ENCODE measurements at places on chromosomes 4 and X.

DNA sequence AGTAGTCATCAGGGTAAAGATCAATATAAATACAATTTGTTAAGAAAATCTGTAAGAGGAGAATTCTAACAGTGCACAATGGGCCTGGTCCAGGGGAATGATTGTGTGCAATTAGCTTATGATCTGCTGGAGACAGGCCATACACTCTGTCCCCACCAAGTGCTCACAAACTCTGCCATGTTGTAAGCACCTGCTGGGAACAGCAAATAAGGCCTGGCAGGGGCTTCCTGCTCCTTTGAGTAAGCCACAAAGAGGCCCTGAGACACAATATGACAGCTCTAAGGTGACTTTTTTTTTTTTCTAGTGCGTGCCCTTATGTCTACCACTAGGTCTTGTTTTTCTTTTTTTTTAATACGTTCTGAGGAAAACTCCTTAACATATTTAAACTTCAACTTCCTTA lies 866.3 kb upstream of the PCDH7 start:
- DNase-seq: no peak

DNA sequence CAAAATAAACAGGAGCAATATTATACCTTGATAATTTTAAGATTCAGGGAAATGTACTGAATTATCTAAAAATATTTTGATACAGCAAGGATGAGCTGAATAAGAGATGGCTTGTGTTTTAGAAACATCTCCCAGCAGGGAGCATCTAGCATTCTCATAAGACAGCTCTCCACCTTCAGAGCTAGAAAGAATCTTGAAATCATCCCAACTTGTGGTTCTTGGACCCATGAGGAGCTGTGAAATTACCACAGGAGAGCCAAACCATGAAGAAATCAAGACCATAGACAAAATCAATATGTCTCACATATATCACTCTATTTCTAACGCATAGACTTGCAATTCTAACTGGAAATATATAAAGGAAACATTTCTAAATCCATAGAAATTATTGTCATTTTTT lies 210.6 kb upstream of the DKK2 start:
- DNase-seq: no peak

GRCh38 chr4:69104719-69105275 lies 8.5 kb downstream of the UGT2B7 start:
- no peak for DNase-seq

GRCh38 chrX:77342004-77342403 lies 105.2 kb upstream of the FGF16 start:
- no peak for DNase-seq

GRCh38 chr4:20552004-20552403 lies 148.3 kb upstream of the PACRGL start:
- no peak for DNase-seq

GRCh38 chr4:79886021-79886420 lies 187.0 kb downstream of the ANTXR2 start:
- no peak for DNase-seq

DNA sequence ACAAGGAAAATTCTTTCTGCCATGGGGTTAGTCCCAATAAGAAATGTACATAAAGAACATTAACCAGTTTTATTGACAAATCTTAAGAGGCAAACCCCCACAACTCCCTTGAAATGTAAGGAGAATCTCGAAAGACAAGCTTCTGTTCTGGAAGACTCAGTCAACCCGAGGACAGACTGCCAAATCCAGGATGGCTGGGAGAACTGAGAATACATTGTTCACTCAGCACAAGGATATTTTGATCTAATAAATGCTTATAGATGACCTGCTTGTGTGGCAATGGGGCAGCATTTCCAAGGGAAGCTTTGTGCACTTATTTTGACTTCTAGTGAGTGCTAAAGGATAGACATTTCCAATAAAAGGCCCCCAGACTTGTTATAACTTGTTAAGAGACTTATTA lies 280.4 kb downstream of the DHX15 start:
- no peak for DNase-seq

- no peak for DNase-seq
Measured at GRCh38 chr4:90458576-90458975, 331.4 kb downstream of the CCSER1 start.

- no peak for DNase-seq
Measured at GRCh38 chr4:12852338-12853307, 631.5 kb downstream of the RAB28 start.

DNA sequence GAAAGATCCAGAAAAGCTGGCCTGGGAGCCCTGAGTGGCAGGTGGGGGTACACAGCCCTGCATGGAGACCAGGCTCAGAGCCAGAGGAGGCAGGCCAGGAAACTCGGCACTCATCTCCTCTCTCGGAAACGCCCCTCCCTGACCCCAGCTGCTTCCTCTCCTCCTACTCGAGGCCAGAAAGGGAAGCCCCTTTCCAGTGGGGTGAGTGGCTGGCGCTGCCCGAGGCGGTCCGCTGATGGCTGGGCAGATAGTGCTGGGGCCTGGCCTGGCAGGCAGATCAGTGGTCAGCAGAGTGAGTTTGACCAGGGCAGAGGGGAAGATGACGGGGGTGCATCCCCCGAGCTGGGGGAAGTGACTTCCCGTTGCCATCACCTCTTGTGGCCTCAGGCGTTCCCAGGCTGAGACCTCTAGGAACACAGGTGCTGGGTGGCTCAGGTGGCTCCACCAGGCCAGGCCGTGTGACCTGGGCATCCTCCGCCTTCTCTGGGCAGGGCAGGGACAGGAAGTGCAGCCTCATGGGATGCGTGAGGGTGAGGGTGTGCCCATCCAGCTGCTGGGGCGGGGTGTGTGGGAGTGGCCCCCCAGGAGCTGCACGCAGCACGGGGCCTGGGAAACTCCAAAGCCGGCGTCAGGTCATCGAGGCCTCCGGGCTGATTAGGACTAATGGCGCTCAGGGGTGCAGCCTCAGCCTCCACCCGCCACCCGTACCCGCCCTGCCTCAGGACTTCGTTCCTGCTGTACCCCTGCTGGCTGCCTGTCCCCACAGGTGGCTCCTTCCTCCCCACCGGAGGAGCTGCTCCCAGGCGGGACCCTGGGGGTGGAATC lies 5.7 kb downstream of the SH3BP2 start:
- peak; percentile 46 for DNase-seq

DNA sequence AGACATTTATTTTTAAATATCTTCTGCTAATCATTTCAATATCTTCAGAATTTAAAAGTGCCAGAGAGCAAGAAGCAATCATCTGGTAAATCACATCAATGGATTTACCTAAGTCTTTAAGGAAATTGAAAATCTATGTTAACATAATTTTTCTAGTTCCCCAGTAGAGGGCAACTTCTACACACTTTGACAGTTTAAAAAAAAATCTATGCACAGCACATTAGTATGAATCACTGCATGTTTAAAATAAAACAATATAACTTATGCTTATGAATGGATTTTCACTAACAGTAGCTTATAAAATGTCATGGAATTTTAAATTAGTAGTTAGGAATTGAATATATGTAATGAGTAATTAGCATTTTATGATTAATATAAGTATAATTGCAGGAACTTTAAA lies 126.5 kb downstream of the REELD1 start:
- no peak for DNase-seq

GRCh38 chr4:168651374-168651773 lies 154.5 kb downstream of the PALLD start:
- DNase-seq: no peak

GRCh38 chr4:34469516-34469915 lies 1774.8 kb downstream of the ARAP2 start:
- no peak for DNase-seq

DNA sequence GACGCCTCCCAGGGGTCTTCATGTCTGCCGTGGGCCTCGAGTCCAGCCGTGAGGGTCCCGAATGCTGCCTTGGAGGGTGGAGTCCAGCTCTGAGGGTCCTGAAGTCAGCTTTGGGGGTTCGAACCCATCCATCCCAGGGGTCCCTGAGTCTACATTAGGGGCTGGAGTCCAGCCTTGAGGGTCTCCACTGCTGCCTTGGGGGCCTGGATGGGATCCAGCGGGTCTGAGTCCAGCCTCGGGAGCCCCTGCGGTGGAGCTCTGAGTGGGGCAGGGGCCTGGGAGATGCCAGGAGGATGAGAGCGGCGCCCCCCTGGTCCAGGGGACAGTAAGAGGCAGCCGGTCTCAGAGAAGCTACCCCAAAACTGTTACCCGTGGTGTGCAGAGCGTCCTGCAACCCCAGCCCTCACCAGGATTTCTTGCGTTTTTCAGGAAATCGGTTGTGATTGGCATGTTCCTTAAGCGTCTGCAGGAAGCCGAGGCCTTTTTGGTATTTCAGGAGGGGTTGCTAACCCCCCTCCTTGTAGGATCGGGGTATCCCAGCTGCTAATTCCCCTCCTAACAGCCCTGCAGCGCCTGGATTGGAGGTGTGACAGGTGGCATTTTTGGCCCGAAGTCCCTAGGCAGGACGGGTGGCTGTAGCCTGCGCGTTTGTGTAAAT lies 1.7 kb upstream of the GTPBP6 start:
- no peak for DNase-seq

DNA sequence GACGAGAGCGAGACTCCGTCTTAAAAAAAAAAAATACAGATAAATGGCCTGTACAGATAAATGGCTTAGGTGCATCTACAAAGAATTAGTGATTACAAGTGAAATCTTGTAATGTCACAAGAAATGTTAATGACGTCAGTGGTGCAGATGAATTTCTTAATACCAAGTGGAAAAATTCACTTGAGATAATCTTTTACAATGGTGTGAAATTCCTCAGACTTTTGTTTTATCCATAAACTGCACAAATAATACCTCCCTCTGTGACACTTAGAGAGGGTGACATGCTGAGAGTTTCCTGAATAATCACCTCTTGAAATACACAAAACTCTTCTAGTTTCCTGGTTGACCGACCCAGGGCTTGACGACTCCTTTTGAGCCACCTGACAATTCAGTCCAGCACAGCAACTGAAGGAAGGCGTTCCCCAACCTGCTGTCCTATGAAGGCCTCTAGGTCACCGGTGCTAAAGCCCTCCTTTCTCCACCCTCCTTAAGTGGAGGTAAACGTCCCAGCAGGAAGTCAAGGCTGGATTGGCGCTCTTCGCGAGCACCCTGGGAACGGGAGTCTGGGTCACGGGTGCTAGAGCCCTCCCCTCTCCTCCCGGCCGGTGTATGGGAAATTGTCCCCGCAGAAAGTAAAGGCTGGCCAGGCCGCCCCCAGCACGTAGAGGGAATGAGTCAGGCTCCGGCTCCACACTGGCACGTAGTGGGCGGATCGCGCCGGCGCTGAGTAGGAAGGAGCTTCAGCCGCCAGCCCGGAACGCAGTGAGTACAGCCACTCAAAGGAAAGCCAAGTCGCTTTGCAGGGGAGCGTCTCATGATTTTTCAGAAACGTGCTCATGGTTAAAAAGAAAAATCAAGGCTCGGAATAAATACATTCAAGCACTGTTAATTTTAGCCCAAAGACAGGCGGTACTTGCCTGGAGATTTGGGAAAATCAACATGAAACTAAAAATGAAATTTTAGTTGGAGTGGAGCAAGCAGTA lies at the start of gene TMEM144:
Gene TMEM144 (plus strand): TSS at position 662 of the 983 bp plus-strand sequence. CDS start 2,182 bp downstream, outside the sequence.
- no peak for DNase-seq

GRCh38 chr4:81482326-81482725 lies 10.6 kb upstream of the RASGEF1B start:
- no peak for DNase-seq

- DNase-seq: peak; percentile 65
Measured at GRCh38 chrX:48071064-48071985, at the start of gene ZNF630. TSS of gene ZNF630 (minus strand) at chrX:48071640. CDS start at chrX:48066886, 4,754 bp downstream.

GRCh38 chr4:16032396-16032770 lies 51.4 kb downstream of the PROM1 start:
- DNase-seq: no peak
